MCF 10A (cell line): ENCODE measurements at places on chromosomes 13 and 19.

GRCh38 chr13:43879755-43880181 is at the start of gene LACC1:
TSS of gene LACC1 (plus strand) at chr13:43879904. CDS start at chr13:43880986, 1,082 bp downstream.
- H3K36me3 ChIP-seq, result peaks cover 15% of the 10 kb centered on the region
- H3K4me1 ChIP-seq, result peaks cover 23% of the 10 kb centered on the region
- H3K4me3 ChIP-seq, result peak within 1 kb of the TSS; percentile 93
- H3K27me3 ChIP-seq, result no peaks in the 10 kb centered on the region
- peak within 1 kb of the TSS; percentile 98 for H3K27ac ChIP-seq

- no peaks in the 10 kb centered on the region for H3K27me3 ChIP-seq
- DNase-seq, result no peak
- no peak overlapping the region for H3K27ac ChIP-seq
- H3K36me3 ChIP-seq, result no peaks in the 10 kb centered on the region
- H3K4me1 ChIP-seq, result no peaks in the 10 kb centered on the region
These were observed 14.1 kb upstream of the FRY start for GRCh38 chr13:32017474-32017873.

DNA sequence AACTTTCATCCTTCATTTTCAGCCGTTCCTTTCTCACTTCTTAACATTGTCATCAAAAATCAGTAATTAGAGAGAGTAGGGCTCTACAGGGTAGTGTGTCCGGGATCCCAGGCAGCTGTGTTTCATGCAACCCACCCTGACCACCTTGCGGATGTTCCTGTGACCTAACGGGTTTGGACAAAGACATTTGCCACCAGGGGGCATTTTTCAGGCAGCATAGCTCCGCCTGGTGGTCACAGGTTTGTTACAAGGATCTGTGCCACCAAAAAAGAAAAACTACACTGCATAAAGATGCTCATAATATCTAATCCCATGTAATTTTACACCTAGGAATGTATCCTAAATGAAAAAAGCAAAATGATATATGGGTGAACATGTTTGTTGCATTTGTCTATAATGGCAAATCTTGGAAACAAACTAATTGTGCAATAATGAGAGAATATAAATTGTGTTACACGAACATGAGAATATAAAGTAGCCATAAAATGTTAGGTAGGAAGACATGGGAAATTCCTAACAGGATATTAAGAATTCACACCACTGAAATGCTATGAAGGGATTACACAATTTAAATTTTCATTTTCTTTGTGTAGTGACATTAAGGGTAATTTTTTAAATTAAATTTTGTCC is 123.0 kb downstream of the SLC7A1 start:
- no peak overlapping the region for H3K4me3 ChIP-seq
- H3K36me3 ChIP-seq, result no peaks in the 10 kb centered on the region
- peak; percentile 72 for DNase-seq

- H3K36me3 ChIP-seq, result no peaks in the 10 kb centered on the region
- H3K27me3 ChIP-seq, result peaks cover 78% of the 10 kb centered on the region
- no peak overlapping the region for H3K4me3 ChIP-seq
- DNase-seq, result peak; percentile 24
These were observed 39.2 kb upstream of the MIR17HG start for GRCh38 chr13:91308299-91308698.

- no peaks in the 10 kb centered on the region for H3K36me3 ChIP-seq
- H3K27me3 ChIP-seq, result peaks cover 29% of the 10 kb centered on the region
- DNase-seq, result peak; percentile 60
- no peak overlapping the region for H3K27ac ChIP-seq
These were observed 5.5 kb upstream of the ADAMTS10 start for GRCh38 chr19:8615813-8616596.

- H3K36me3 ChIP-seq, result no peaks in the 10 kb centered on the region
- H3K27ac ChIP-seq, result no peak overlapping the region
- no peak overlapping the region for H3K4me3 ChIP-seq
- no peaks in the 10 kb centered on the region for H3K4me1 ChIP-seq
These were observed 12.3 kb upstream of the ARL11 start for GRCh38 chr13:49615836-49616675.

GRCh38 chr13:110348309-110349105 is 41.4 kb downstream of the COL4A2 start:
- H3K4me3 ChIP-seq, result peak overlapping the region; percentile 72
- H3K4me1 ChIP-seq, result peaks cover 54% of the 10 kb centered on the region
- no peaks in the 10 kb centered on the region for H3K36me3 ChIP-seq
